ENCODE measurements at places on chromosomes 2 and 18. TPM values are rescaled to one million over a fixed set of nuclear protein-coding genes. Genes with fewer than 3 reads are reported as not detected.

- DNase-seq = no peak
Measured at GRCh38 chr2:84126530-84126929, 332.6 kb downstream of the SUCLG1 start.

DNA sequence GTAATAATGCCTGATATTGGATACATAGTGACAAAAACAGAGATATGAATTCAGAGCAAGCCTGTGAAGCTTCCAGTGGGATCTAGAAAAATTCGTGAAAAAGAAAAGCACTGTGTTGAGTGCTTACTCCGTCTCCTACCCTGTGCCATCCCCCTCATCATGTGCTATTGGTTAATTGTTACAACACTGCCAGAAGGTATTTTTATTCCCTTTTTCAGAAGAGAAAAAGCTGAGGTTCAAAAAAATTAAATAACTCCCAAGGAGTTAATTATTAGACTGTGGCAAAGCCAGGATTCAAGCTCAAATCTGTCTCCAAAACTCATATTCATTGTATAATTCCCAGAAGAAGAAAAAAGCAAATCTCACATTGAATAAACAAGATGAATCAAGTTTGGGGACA lies 735.5 kb upstream of the ACVR2A start:
- DNase-seq = no peak

DNA sequence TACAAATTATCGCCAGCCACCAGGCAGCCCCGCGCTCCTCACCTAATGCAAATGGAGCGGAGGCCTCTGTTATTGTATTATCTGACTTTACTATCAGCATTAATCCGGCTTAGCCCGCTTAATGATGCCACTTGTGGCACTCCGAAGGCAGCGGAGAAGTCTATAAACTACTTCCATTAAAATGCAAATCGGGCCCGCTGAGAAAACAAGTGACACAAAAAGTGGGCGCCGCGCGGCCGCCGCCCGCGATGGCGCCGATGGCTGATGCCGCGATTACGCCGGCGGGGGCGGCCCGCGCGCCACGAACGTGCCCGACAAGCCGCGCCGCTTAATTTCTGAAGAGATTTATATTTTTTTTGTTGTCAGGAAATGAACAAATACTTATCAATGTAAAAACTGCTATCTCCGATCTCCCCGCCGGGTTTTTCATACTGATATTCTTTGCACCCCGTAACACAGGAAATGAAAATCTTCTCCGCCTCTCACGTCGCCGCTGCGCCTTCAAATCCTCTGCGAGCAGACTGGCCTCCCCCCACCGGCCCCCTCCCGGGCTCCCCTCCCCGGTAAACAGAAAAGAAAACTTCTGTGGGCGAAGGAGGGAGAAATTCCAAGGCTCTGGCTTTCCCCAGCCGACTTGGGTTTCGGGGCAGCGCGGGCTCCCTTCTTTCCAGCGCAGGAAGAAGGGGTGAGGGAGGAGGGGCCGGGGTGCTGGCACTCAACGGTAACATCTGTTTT lies 221.8 kb downstream of the INSIG2 start:
- DNase-seq = peak; percentile 88

DNA sequence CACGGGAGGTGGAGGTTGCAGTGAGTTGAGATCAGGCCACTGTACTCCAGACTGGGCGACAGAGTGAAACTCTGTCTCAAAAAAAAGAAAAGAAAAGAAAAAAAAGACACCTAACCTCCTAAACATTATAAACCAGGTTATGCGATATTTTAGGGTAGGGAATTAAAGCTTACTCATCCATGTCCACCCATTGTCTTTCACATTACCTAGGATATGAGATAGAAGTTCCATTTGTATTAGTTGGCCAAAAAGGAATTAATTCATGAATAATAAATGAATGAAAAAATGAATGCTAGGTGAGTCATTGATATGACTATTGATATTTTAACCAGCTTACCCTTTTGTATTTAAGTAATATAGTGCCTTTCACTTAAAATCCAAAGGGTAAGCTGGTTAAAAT lies 132.9 kb downstream of the FAM161A start:
- DNase-seq = no peak

- DNase-seq = no peak
Measured at GRCh38 chr2:220512419-220512818, 885.0 kb downstream of the SLC4A3 start.

- DNase-seq = no peak
Measured at GRCh38 chr2:211331736-211332135, 775.3 kb downstream of the CPS1 start.

DNA sequence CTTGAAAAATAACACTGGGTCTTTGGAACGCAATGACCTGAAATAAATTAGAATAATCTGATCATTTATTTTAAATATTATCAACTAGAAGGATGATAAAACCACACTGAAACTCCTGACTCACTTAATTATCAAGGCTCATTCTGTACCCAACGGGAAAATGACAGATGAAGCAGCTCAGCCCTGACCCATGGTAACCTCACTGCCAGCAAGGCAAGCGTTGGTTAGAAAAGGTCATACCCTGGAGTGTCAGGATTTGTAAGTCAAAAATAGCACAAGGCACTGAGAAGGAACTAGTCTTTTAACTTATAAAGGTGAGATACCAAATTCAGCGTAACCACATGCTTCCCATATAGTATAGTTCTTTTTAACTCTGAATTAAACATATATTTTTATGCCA lies 277.5 kb downstream of the ETAA1 start:
- no peak for DNase-seq

GRCh38 chr2:181607629-181608590 lies 49.0 kb downstream of the CERKL start:
- no peak for DNase-seq

DNA sequence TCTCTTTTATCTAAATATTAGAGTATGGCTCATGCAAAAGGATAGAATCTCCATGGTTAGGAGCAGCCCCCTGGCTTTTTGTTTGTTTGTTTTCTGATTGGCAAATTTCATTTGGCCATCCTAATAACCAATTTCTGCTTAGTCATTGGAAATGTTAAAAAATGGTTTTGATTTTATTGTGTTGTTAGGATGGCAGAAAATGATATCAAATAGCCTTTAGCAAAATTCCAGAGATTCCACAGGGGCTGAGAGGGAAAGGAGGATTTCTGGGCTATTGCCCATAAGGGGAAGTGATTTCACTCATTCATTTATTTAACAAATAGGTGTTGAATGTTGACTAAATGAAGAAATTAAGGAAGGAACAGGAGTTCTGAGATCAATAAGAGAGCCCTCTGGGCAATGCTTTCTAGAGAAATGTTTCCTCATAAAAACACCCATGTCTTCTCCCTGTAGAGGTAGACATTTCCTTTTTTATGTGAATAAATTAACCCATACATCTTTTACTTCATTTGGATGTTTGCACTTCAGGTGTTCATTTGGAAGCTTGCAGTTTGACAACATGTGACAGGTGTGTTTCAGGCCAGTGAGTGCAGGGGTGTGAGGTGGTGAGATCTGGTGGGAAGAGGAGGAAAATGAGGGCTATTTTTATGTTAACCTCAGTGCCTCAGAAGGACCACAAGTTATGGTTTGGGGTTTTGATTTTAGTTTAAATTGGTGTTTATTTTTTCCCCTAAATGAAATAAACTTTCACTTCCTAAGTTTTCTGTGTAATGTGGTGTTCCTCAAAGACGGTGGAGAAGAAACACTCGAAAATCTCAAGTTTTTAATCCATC lies 61.7 kb upstream of the EPC2 start:
- no peak for DNase-seq

The FTCDNL1 gene
- 5.0 TPM for total RNA-seq

The CERKL gene
- not detected for total RNA-seq

The MARS2 gene
- 3.2 TPM for total RNA-seq
